ENCODE measurements at places on chromosomes 12 and 14.

DNA sequence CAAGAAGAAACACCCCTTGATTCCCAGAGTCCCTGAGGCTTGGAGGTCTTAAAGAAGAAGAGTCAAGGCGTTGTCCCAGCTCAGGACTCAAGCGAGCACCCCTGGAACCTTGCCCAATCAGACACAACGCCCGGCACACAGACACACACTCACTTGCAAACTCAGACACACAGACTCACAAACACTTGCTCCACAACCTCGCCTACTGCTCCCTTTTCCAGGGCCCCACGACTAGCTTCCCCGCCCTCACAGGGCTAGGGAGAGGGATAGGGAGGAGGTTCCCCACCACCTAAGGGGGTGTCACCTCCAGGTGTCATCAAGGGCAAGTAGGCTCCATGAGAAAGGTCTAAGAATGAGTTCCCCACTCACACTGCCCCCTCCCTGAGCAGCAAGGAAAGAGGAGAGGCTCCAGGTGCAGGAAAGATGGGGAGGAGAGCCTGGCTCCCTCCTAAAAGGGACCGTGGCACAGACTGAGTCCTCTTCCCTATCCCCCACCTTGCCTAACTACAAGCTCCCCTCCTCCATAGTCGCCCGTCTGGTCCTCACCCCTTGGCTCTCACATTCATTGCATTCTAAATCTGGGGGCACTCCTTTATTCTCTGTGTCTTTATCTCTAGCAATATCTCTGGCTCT, 717 bp downstream of the WNT10B start:
- DNase-seq = no peak

- DNase-seq = no peak
Measured at GRCh38 chr14:93765155-93765554, 23.1 kb downstream of the PRIMA1 start.

DNA sequence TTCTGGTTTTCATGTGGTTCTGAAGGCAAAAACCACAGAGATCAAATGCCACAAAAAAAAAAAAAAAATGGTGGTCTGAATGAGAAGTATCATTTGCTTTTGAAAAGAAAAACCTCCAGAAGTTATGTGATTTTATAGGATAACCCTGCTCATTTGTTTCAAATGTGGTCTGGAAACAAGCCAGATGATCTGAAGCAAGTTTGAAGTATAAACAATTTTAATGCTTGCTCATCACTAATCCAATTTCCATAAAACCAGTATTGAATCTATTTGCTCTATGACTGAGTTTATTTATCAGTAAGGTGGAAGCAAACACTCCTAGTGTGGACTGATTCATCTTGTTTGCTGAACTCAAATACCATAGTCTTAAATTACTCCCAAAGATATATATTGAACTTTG, 407.3 kb upstream of the FLRT2 start:
- DNase-seq = no peak

DNA sequence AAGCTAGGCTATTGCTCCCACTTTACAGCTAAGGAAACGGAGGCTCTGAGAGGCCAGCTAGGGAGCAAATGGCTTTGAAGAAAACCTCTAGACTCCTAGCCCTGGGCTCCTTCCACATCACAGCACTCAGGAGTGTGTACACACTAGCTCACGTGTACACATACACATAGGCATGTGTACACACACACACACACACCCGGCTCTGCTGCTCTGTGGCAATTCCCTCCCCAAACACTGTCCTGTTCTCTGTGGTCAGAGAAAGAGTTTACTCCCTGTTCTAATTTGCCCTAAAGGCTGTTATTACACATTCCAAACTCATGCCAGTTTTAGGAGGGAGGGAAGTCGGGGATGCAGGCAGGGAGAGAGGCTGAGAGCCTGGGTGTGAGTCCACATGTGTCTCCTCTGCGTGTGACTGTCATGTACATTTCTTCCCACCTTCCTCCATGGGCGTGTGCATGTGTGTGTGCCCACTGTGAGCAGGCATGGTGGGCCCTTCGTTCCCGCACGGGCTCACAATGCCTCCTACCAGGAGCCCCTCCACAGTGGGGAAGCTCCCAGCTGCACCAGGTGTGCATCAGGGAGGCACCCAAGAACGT, 14.2 kb downstream of the TRPV4 start:
- DNase-seq = no peak

DNA sequence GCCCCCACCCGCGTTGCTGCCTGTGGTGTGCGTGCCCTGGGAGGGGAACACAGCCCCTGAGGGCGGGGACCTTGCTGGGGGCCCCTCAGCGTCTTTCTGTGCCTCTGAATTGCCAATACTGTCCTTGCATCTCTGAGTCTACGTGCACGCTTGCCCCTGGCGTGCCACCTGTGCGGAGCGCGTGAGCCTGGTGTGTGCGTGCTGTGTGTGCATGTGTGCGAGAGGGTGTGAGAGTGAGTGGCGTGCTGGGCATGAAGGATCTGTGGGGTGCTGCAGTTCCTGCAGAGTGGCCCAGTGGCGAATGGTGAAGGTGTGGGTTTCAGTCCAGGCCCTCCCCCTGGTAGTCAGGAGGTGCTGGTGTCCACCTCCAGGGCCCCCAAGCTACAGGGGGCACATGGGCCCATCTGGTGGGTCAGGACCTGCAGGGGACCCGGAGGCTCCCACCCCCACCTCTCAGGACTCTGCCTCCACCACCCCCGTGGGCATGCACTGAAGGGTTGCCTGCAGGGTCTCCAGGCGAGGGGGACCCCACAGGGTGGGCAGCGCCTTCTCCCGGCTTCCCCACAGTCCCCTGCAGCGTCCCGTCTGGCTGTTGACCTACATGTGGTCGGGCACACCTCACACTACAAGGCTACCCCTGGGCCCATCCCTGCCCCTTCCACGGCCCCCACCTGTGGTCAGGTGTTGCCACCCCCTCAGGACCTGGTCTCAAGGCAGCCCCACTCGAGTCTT, 21.0 kb downstream of the FBRSL1 start:
- DNase-seq = no peak

DNA sequence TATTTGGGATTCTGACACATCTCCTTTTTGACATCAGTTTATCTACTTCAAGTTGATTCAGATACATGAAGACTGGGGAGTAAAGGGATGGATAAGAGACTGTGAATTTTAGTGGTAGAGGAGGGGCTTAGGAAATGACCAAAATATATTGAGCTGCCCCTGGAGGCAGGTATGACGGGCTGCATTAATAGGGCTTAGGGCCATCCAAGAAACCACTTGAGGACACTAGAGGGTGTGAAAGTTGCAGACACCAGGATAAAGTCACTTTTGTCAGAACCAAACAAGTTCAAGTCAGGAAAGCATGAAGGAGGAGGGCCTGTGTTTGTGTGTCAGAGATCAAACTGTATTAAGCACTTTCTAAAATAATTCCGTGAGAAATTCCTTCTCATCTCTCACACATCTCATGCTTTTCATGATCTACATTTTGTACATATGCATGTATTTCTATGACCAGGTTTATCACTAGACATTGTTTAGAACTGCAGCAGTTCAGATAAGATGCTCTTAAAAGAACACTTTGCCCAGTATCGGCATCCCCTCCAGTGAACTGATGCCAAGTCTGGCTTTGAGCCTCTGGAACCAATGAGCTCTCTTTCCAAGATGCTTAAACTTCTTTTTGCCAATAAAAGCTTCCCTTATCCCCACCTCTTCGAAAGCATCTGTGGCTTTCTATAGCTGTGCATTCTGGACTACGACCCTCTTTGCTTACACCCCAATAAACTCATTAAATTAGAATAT, 136.9 kb downstream of the SLC38A1 start:
- no peak for DNase-seq

GRCh38 chr14:68979722-68980451, 785 bp upstream of the ACTN1 start:
- DNase-seq = no peak

DNA sequence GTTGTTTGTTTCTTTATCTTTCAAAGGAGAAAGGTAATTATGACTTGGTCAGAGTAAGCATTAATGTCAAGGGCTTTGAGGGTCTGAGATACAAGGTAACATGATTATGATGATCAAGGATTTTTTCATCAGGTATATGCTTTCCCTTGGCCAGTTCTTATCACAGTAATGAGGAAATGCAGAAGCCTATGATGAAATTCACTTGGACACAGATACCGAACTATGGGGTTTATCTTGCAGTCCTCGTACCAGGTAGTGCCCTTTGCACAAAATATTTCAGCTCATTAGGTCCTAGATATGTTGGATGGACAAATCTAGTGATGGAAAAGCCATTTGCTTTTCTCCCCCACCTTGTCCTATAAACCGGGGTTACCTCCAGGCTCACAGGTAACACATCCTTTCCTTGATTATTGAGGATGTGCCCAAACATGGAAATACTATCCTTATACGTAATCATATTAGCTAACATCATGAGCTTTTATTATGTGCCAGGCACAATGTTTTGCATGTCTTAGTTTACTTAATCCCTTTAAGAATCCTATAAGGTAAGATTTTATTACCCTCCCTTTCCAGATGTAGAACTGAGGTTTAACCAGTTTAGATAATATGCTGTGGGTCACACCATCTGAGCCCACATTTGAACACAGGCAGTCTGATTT, 7.0 kb upstream of the RASSF3 start:
- DNase-seq = no peak

DNA sequence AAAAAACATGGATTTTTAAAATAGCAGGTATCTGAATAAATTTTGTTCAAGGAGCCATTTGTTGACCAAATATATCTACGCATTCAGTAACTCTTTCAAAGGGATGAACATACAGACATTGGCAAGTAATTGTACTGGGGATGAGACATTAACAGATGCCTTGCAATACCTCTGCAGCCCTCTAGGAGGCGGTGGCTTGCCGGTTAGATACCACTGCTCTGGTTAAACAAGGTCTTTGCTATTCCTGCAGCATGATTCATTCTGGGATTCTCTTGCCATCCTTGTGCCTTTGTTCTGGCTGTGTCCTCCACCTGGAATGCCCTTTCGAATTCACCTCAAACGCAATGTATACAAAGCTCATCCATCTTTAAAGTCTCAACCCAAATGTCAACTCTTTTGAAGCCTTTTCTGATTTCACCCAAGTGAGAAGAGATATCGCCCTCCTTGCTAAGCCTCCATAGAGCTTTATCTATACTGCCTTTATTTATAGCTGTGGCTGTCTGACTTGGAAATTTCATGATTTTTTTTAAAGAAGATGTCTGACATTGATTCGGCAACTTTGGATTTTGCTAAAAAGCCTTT, 131.0 kb upstream of the SRRM4 start:
- DNase-seq = no peak

- no peak for DNase-seq
Measured at GRCh38 chr14:53473480-53473879, 320.4 kb upstream of the DDHD1 start.

DNA sequence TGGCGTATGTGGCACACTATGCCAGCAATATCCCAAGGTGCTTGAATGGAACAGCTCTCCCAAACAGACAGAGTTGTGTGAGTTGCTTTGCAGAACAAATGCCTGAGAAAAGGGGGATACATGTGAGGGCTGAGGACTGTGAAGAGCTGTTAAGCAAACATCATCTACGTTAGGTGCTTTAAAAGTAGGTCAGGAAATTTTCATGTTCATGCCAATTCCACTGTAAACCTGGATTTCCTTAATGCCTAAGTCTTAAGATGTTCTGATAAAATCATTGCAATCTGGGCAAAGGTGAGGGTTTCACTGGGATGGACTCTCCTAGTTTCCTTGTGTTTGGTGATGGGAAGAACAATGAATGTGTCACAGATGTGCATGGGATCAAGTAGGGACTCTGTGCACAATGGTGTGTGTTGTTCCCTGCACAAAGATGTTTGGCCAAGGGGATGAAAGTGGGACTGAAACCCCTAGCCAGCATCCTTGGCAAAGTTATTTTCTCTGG, 227.9 kb downstream of the KTN1 start:
- DNase-seq = no peak

DNA sequence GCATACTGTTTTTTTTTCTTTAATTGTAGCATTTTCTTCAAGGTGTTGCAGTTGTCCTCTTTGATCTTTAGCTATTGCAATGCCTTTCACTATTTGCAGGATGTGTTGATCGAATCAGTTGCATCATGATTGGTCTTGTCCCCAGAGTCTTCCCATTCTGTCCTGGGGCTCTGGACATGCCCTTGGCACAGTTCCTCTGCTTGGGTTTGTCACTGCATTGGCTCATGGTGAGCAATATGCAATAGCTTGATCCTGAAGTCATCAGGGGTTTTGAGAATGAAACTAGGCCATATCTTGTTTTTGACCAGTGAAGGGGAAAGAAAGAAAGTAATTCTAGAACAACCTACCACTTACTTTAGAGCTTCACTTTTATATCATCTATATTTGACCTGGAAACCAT, 281.5 kb downstream of the TMEM117 start:
- DNase-seq = no peak

GRCh38 chr12:52539083-52539820, 13.7 kb downstream of the KRT71 start:
- DNase-seq = no peak

GRCh38 chr12:59839514-59839913, 243.7 kb downstream of the SLC16A7 start:
- no peak for DNase-seq

GRCh38 chr12:69534389-69534822, 50.9 kb upstream of the CCT2 start:
- DNase-seq = no peak

DNA sequence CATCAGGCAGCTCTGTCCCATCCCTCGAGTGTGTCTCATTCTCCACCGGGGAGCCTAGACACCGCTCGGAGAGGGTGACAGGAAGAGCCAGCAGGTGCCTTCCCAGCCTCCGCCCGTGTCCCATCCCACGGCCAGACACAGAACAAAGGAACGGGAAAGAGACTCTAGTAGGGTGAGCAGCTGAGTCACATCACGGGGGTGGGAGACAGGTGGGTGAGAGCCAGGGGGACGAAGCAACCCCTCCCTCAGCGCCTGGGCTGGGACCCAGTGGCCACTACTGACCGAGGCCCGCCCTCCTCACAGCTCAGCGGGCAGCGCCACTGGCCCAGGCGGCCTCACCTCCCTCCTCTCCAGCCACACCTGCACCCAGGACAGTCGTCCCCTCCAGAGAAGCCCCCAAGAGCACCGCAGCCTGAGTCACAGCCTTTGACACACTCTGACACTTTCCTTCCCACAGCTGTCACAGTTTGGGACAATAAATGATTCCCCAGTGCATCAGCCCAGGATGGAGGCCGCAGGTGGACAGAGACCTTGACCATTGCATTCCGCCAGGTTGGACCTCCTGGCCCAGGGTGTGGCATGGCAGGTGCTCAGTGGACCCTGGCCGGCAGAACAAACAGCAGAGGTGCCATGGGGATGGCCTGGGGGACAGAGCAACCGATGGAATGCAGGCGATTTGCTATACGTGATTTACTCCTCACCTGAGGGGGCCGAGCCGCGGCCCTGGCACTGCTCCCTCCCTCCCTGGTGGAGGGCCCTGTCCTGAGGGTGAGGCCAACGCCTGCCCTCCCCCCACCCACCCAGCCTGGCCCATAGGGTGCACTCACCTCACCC, 45.4 kb upstream of the GALNT9 start:
- DNase-seq = no peak

DNA sequence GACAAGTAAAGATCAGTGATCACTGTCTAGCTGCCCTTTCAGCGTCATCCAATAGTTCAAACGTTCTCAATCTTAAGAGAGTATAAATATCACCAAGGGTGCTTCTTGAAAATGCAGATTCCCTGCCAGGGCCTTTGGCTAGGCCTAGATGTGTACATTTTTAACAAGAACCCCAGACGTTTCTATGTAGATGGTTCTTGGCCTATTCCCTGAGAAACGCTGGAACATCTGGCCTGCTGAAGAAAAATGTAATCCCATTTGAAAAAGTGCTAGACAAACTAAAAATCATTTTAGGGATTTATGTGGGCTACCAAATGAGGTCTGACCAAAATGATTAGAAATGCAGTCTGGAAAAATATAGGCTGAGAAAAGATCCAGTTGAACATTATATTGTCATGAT, 231.7 kb downstream of the ADAMTS20 start:
- no peak for DNase-seq

GRCh38 chr14:59155886-59156285, 32.6 kb upstream of the DAAM1 start:
- DNase-seq = no peak

Measured in naive thymus-derived CD8-positive, alpha-beta T cell (primary cell).